HFFc6 (cell line): ENCODE measurements at places on chromosomes 7 and 10.

GRCh38 chr7:37208528-37208927, 240.1 kb downstream of the ELMO1 start:
- peak; percentile 37 for DNase-seq

GRCh38 chr7:98624846-98625420, 7.8 kb downstream of the NPTX2 start:
- no peak for DNase-seq

DNA sequence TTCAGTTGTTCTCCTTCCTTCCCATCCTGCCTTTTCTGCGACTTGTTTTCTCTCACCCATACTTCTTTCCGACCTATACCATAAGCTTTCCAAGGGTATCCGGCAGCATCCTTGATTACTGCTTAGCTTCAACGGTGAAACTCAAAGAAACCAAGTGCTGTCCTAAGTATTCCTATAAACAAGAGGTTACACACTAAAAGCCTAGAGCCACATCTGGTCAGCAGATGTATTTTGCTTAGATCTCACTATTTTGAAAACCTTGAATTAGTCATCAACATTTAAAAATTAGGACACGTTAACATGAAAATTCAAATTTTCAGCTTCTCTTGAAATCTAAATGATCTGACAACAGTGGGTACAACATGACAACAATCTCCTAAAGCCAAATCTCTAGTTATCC, 20.0 kb downstream of the ARHGAP21 start:
- peak; percentile 65 for DNase-seq

GRCh38 chr10:24496906-24497305, 226.8 kb downstream of the ARHGAP21 start:
- DNase-seq: no peak

- no peak for DNase-seq
Measured at GRCh38 chr10:62742536-62743061, 61.9 kb upstream of the ADO start.
